ENCODE measurements at places on chromosomes 3 and 15.
A peak's percentile ranks its signal among the peaks of the same experiment; 100 is the strongest.

DNA sequence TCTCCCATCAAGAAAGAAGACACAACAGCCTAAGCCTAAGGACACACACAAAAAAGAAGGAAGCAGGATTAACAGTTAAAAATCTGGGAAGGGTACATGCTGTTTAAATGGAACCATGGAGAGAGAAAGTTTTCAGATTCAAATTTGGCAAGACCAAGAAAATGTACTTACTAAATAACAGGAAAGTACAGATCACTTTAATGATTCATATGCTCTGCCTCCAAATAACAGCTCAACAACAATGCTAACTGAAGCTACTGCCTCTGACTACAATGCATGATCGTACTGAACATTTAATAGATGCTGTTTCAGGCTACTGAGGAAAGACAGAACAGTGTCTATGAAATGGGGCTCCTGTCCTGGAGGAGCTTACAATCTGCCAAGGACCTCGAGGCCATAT, 8.4 kb upstream of the NMB start:
- DNase-seq, result no peak

GRCh38 chr3:172148241-172148640, 108.9 kb downstream of the FNDC3B start:
- DNase-seq, result no peak

DNA sequence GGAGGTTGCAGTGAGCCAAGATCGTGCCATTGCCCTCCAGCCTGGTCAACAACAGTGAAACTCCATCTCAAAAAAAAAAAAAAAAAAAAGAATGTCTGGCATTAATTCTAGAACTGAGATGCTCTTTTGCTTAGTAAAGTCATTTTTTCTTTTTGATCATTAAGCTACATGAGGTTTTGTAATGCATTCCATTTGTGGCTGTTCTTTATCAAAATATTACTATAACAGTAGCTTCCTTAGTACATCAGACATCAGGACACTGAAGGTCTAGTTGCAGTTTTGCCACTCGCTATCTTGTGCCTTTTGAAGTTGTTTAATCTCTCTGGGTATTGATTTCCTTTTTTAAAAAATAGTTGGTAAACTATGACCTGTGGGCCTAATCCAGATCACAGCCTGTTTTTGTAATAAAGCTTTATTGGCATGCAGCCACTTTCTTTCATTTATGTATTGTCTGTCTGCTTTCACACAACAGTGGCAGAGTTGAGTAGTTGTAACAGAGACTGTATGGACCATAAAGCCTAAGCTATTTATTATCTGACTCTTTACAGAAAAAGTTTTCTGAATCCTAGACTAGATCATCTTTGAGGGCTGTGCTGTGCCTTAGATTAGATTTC, 76.6 kb downstream of the SLC25A26 start:
- DNase-seq, result no peak

DNA sequence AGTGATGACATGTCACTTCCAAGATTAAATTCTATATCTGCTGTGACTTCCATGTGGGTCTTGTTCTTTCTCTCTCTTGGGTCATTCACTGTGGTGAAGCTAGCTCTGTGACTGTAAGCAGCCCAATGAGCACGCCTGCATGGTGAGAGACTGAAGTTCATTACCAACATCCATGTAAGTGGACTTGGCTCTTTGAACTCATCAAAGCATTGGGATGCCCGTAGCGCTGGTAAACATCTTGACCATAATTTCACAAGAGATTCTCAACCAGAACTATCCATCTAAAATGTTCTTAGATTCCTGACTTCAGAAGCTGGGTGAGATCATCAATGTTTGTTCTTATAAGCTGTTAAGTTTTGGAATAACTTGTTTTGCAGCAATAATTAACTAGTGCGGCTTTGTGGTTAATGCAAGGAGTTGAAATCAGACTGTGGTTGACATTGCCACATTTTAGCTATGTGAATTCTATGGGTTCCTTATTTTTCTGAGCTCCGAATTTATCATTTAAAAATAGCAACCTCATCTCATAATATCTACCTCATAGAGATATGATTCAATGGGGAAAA, 31.6 kb upstream of the LRRC3B start:
- no peak for DNase-seq

- no peak for DNase-seq
Measured at GRCh38 chr3:61966200-61966599, 404.8 kb downstream of the PTPRG start.

DNA sequence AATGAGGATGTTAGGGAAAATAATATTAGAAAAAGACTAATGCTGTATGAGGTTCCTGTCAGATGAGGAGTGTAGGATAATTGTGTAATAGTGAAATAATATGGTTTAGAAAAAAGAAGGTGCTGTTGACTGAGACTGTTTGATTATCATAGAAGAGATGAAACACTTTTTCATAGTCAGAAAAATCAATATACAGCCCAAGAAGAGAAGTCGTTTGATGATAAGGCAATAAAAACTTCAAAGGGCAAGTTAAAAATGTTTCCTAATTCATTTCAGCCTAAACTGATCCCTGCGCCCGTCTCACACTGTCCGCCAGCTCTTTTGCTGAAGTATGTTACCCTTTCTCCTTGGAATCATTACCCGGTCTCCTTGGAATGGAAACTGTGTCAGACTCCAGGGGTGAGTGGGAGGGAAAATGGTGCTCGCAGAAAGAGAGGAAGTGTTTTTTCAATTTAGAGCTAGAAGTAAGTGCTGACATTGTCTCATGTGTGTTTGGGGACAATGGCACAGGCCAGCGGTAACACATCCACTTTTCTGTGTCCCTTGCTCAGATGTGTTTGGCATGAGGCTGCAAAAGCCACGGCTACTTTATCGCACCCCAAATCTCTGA, 23.6 kb downstream of the DUT start:
- no peak for DNase-seq

- DNase-seq, result no peak
Measured at GRCh38 chr3:150396491-150396890, 11.6 kb upstream of the TSC22D2 start.

GRCh38 chr15:36940636-36941260, 159.6 kb downstream of the MEIS2 start:
- no peak for DNase-seq

DNA sequence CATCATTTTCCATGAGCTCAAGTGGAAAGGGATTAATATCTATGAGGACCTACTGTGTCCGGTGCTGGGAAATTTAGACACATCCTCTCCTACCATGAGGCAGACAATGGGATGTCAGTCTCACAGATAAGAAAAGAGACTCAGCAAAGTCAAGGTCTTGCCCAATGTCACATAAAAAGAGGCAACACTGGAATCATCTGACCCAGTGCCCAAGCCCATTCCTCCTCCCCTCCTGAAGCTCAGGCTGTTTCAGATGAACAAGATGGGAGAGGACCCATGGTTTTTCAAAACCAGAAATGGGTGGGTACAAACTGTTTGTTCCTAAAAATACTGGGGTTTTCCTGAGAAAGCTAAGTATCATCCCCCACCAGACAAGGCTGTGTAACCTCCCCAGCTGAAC, 22.2 kb downstream of the POC1A start:
- no peak for DNase-seq

GRCh38 chr3:151156618-151157216, 46.3 kb downstream of the GPR171 start:
- no peak for DNase-seq

GRCh38 chr3:198046120-198046857, 86.3 kb downstream of the LMLN start:
- no peak for DNase-seq

GRCh38 chr3:148759430-148759829, 61.7 kb downstream of the AGTR1 start:
- no peak for DNase-seq

DNA sequence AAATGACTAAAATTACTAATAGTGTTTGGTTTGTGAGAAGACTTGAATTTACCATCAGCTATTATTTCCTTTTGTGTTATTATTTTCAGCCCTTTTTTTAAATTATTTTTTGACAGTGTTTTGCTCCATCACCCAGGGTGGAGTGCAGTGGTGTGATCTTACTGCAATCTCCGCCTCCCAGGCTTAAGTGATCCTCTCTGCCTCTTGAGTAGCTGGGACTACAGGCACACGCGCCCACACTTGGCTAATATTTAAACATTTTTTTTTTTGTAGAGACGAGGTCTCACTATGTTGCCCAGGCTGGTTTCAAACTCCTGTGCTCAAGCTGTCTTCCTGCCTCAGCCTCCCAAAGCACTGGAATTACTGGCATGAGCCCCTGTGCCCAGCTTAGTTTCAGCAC, 31.7 kb upstream of the UTS2B start:
- DNase-seq, result no peak

DNA sequence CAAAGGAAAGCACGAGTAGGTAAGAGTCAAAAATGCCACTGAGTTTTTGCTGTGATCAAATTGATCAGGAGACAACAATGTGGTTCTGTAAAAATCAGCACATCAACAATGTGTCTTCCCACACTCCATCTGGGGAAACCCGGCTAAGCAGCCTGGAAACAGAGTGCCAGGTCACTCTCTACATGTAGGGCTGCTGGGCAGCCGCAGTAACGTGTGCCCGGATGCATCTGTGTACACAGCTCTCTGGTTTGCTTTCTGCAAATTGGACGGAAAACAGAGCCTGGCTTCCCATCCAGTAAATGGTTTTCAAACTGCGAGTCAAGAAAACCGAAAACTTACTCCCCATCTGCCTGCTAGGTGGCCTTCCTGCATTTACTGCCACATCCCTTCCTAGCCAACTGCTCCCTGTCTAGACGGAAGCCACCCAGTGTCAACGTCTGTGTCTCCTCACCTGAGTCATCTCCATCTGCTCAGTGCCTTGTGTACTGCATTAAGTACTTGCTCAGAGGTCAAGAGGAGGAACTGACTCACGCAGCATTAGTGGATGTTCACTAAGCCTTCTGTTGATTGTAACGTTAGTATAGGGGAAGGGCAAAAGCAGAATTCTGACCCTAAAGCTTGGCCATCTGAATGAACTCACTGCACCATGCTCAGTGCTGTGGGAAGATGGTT, 124.1 kb downstream of the TJP1 start:
- DNase-seq, result peak; percentile 12

DNA sequence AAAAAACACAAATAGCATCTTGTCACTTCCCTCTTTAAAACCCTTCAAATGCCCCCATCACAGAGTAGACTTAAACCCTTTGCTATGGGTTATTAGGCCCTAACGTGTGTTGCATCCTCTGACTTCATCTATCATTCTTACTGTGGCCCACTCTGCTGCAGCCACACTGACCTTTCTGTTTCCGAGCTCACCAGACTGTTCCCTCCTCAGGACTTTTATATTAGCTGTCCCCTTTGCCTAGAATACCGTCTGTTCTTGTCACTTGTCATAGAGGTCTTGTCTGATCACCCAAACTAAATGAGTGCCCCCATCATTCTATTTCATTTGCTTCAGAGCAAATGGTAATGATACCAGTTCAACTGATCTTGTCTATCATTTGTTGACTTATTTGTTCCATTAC, 877 bp upstream of the FEM1B start:
- no peak for DNase-seq

GRCh38 chr3:146577662-146578061, 27.5 kb downstream of the PLSCR5 start:
- no peak for DNase-seq

DNA sequence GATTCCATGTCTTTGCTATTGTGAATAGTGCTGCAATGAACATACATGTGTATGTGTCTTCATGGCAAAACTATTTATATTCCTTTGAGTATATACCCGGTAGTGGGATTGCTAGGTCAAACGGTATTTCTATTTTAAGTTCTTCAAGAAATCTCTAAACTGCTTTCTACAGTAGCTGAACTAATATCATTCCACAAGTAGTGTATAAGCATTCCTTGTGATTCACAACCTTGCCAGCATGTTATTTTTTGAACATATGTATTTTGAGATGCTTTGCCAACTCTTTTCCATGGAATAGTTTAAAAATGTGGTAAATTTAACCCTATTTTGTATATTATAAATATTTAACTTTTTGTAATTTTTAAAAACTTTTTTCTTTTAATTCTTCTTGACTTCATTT, 592.7 kb upstream of the NAALADL2 start:
- DNase-seq, result no peak

DNA sequence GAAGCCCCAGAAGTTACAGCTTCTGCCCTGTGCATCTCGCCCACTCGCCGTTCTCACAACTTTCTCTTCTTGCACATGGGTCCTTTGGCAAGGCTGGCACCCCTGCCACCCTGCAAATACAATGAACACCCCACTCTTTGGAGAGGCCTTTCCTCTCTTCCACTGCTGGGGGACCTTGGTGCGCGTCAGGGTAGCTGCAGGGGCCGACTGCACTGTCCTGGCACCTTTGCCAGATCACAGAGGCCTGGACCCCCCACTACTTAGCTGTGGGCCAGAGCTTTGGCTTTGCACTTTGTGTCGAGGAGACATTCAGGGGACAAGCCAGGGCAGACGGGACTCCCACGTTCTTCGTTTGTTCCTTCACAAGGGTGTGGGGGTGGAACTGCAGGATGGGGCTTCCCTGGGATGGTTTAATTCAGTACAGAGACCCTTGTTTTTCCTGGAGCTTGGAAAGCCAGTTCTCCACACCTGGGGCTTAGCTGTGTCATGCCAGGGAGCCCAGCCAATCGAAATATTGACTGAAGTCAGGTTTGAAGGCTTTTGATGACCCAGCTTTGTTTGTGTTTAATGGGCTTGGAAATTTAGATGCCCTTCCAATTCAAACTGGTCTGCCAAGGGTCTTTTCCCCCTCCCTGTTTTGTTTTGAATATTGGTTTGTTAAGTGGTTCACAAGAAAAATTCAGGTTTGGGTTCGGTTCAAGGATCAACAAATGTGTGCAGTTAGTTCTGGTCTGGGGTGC, 256.1 kb upstream of the TLE3 start:
- DNase-seq, result no peak

DNA sequence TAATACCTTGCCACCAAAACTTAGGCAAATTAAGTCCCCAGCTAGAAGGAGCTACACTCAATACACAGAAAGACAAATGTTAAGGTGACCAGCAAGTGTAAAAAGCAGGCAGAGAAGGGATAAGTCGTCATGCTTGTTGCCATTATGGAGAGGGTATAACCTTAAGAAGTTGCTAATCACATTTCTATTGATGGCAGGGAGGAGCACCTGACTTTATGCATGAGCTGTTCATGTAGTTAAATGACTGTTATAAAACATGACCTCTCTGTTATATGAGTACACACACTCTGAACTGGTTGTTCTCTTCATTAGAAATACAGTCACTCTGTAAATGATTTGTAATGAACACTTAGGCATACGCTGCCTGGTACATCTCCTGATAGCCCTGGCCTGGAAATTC, 6.6 kb upstream of the CCNL1 start:
- DNase-seq, result no peak

DNA sequence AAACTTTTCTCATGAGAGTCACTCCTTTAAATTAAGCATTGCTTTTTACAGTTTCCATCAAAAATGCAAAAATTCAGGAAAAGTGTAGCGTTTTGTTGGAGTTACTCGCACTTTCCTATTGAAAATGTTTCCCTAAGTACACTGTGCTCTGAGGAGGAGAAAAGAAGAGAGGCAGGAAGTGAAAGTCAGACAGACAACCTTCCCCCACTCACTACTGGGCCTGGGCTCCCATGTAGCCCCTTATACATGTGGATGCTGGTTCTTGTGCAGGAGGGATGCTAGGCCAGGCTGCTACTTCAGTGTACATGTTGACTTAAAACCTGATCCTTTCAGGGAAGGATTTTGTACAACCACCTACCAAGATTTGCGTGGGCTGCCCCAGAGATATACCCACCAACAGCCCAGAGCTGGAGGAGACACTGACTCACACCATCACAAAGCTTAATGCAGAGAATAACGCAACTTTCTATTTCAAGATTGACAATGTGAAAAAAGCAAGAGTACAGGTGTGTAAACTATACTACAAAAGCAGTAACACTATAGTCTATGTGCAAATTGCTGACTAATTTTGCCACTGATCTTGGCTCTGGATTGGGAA, 15.1 kb downstream of the KNG1 start:
- DNase-seq, result no peak

GRCh38 chr3:15405448-15406050, 21.8 kb downstream of the METTL6 start:
- no peak for DNase-seq

GRCh38 chr3:12681089-12681942, 17.4 kb upstream of the RAF1 start:
- DNase-seq, result no peak

Measured in T1000 (cell line).